ENCODE measurements at places on chromosomes 16 and 17. TPM values are rescaled to one million over a fixed set of nuclear protein-coding genes. Genes with fewer than 3 reads are reported as not detected.
A peak's percentile ranks its signal among the peaks of the same experiment; 100 is the strongest.

GRCh38 chr17:64216338-64217248 is 46.5 kb downstream of the TEX2 start:
- peak; percentile 21 for DNase-seq
- no peaks in the 10 kb centered on the region for H3K27me3 ChIP-seq
- peaks cover 14% of the 10 kb centered on the region for H3K4me1 ChIP-seq
- H3K27ac ChIP-seq: peak overlapping the region; percentile 13
- H3K36me3 ChIP-seq: peaks cover 20% of the 10 kb centered on the region

RTN4RL1 gene
- 1.6 TPM for polyA plus RNA-seq

DNA sequence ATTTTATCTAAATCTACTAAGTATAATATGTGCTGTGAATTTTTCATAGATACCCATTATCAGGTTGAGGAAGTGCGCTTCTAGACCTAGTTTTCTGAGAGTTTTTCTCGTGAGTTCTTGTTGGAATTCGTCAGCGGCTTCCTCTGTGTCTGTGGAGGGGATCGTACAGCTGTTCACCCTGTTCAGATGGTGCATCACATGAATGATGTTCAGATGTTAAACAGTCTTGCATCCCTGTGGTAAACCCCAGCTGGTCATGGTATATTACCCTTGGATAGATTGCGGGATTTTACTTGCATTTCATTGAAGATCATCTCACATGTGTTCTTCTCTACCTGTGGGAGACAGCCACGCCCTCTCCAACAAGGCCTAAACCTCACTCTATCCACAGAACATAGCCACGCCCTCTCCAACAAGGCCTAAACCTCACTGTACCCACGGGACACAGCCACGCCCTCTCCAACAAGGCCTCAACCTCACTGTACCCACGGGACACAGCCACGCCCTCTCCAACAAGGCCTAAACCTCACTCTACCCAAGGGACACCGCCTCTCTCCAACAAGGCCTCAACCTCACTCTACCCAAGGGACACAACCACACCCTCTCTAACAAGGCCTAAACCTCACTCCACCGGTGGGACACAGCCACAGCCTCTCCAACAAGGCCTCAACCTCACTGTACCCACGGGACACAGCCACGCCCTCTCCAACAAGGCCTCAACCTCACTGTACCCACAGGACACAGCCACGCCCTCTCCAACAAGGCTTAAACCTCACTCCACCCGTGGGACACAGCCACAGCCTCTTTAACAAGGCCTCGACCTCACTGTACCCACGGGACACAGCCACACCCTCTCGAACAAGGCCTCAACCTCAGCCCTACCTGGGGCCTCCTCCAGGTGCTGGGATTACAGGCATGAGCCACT is 180.2 kb upstream of the CHMP6 start:
- peaks cover 11% of the 10 kb centered on the region for H3K4me1 ChIP-seq
- no peaks in the 10 kb centered on the region for H3K27me3 ChIP-seq
- H3K27ac ChIP-seq: no peak overlapping the region
- peaks cover 5% of the 10 kb centered on the region for H3K36me3 ChIP-seq
- no peak for DNase-seq

DNA sequence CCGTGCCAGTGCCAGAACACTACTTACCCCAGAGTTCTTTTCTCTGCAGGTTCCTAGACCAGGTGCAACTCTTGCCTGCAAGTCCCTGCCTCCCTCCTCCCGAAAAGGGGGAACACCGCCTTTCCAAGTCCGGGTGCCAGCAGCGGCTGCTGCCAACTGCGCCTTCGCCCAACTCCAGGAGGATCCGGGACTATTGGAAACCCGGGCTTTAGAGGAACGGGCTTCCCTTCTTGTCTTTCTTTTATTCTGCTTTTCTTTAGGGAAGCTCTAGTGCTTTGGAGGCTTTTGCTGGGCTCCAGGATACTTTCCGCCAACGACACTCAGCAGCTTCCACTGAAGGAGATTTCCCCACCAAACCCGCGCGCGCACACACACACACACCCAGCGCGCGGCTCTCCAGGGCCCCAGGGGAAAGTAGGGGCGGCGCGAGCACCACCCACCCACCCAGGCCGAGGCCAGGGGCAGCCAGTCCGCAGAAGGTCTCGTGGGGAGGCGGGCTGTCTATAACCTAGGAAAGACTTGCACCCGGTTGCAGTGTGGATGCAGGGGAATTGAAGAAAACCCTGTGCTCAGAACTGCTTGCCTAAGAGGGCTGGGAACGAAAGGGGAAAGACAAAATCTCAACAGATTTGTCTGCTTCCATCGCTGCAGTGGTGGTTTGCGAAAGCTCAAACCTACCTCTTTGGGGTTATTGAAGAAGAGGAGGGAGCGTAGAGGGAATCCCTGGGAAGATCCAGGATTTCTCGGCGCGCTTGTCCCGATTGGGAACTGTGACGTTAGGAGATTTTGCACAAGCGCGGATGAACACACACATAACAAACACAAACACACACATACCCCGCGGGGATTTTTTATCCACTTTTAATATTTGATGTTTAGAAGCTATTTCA is 977 bp upstream of the CA10 start:
- no peak for DNase-seq
- H3K27ac ChIP-seq: no peak overlapping the region
- no peaks in the 10 kb centered on the region for H3K36me3 ChIP-seq
- H3K4me3 ChIP-seq: no peak overlapping the region
- peaks cover 5% of the 10 kb centered on the region for H3K4me1 ChIP-seq
- peaks cover 44% of the 10 kb centered on the region for H3K27me3 ChIP-seq

DNA sequence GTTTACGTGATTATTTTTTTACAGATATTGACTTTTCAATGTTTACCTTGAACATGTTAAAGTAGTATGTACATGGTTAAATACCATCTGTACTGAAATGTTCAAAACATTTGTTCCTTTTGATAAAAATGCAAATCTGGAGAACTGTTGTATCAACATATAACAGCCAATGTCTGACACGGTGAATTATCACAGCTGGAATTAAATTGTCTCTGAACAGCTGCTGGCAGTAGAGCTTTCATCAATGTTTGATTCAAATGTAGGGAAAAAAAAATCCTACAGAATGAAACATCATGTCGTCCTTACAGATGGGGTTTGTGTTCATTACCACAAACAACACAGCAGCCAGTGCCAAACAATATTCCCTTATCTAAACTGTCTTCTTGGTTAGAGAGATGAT is 79.9 kb downstream of the TOX3 start:
- H3K27ac ChIP-seq: no peak overlapping the region
- no peaks in the 10 kb centered on the region for H3K27me3 ChIP-seq
- H3K4me3 ChIP-seq: no peak overlapping the region
- DNase-seq: peak; percentile 38

ARL6IP1 gene
- polyA plus RNA-seq: 103 TPM

GRCh38 chr17:16905593-16906191 is 66.2 kb downstream of the TNFRSF13B start:
- peaks cover 14% of the 10 kb centered on the region for H3K4me1 ChIP-seq
- DNase-seq: no peak
- H3K36me3 ChIP-seq: no peaks in the 10 kb centered on the region
- no peak overlapping the region for H3K27ac ChIP-seq
- H3K27me3 ChIP-seq: no peaks in the 10 kb centered on the region

IL4R gene
- polyA plus RNA-seq: 15.5 TPM

DNA sequence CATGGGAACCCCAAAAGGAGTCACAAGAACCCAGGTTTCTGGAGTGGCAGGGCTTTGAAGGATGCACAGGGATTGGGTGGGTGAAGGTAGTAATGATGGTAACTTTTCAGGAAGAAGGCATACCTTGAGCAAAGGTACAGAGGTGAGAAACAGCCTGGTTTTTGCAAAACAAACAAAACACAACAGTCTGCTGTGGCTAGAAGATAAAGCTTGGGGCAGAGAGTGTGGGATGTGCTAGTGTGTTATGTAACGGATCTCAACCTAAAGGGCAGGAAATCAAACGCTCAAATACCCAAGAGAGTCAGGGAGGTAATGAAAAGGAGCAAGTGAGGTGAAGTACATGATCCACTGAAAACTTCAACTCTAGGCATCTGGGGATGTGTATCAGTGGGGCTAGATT is 4.6 kb downstream of the PTGES3L start:
- peaks cover 9% of the 10 kb centered on the region for H3K4me1 ChIP-seq
- no peaks in the 10 kb centered on the region for H3K27me3 ChIP-seq
- no peak for DNase-seq
- H3K36me3 ChIP-seq: no peaks in the 10 kb centered on the region
- no peak overlapping the region for H3K4me3 ChIP-seq

GRCh38 chr16:86823888-86824671 is 245.7 kb downstream of the FOXL1 start:
- no peaks in the 10 kb centered on the region for H3K36me3 ChIP-seq
- no peak for DNase-seq
- no peak overlapping the region for H3K4me3 ChIP-seq
- peaks cover 11% of the 10 kb centered on the region for H3K4me1 ChIP-seq

DNA sequence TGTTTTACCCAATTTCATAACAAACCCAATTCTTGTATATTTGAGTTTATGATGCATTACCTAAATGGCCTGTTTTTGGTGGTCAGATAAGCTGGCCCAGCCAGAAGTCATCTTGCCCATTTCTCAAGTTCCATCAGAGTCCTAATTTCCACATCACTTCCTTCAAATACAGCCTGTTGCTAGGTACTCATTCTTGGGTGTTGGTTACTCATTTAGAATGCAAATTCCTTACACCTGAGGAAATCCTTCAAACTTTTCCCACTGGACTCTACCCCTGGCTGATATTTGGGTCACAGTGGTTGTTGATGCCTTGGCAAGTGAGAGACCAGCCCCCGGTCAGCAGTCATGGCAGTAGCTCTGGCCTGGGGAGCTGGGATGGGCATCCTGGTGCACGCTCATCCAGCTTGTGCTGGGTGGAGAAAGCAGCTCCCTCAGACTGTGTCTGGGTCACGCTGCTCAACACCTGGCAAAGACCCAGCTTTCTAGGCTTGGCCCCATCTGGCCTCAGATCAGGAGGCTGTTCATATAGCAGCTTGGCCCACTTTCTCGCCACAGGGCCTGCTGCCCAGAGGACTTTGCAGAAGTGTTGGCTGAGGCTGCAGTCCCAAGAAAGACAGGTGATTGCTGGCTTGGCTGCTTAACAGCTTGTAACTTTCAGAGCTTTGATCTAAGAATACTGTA is 25.8 kb downstream of the WSB1 start:
- DNase-seq: peak; percentile 93
- H3K4me3 ChIP-seq: no peak overlapping the region
- H3K36me3 ChIP-seq: peaks cover 32% of the 10 kb centered on the region
- H3K4me1 ChIP-seq: peaks cover 39% of the 10 kb centered on the region
- peak overlapping the region; percentile 80 for H3K27ac ChIP-seq

CLEC3A gene
- not detected for polyA plus RNA-seq

- peak; percentile 48 for DNase-seq
- H3K27ac ChIP-seq: peak overlapping the region; percentile 20
- peaks cover 18% of the 10 kb centered on the region for H3K36me3 ChIP-seq
- H3K4me3 ChIP-seq: no peak overlapping the region
- peaks cover 58% of the 10 kb centered on the region for H3K4me1 ChIP-seq
These were observed 12.0 kb downstream of the TBC1D24 start for GRCh38 chr16:2486645-2487516.

CHST6 gene
- 2.4 TPM for polyA plus RNA-seq

- peaks cover 20% of the 10 kb centered on the region for H3K27me3 ChIP-seq
- DNase-seq: no peak
- H3K36me3 ChIP-seq: no peaks in the 10 kb centered on the region
- no peak overlapping the region for H3K27ac ChIP-seq
- no peak overlapping the region for H3K4me3 ChIP-seq
These were observed 43.6 kb downstream of the FOXL1 start for GRCh38 chr16:86621966-86622365.

Data from muscle of leg (tissue), 16 donors.